WTC11 (cell line): ENCODE measurements at places on chromosomes 1 and 21.
A peak's percentile ranks its signal among the peaks of the same experiment; 100 is the strongest.

DNA sequence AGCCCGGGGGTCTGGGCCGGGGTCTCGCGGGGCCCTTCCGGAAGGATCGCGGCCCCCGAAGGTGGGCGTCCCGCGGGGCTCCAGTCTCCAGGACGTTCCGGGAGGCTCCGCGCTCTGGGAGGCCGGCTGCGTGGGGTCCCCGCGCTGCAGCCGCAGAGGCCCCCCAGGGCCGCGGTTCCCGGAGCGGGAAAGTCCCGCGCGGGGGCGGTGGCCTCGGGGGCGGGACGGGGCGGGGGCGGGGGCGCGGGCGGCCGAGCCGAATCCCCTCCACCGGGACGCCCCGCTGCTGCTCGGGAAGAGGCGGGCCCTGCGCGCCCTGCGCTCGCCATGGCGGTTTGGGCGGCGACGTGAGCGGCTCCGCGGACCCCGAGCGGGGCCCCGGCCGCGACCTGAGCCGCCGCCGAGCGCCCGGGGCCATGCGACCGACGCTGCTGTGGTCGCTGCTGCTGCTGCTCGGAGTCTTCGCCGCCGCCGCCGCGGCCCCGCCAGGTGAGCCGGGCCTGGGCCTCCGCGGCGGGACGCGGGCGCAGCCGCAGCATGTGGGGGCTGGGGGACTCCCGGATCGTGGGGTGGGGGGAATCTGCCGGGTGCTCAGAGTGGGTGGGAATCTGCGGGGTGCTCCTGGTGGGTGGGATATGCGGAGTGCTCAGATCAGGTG lies at the start of gene IFNGR2:
Gene IFNGR2 (plus strand): TSS at position 286 of the 658 bp plus-strand sequence. CDS start 131 bp downstream, at position 417.
- peak; percentile 37 for DNase-seq

DNA sequence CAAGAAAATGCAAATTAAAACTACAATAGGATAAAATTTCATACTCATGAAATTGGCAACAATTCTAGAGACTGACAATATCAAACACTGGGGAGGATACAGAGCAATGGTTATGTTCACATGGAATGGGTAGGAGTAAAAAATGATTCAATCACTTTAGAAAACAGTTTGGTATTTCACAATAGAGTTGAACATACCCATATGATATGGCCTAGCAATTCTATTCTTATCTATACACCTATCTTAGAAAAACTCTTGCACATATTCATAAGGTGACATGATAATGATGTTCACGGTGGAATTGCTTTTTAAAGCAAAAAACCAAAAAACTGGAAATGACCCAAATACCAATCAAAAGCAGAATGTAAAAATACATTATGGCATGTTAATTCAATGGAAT lies 28.7 kb downstream of the PHC2 start:
- no peak for DNase-seq

DNA sequence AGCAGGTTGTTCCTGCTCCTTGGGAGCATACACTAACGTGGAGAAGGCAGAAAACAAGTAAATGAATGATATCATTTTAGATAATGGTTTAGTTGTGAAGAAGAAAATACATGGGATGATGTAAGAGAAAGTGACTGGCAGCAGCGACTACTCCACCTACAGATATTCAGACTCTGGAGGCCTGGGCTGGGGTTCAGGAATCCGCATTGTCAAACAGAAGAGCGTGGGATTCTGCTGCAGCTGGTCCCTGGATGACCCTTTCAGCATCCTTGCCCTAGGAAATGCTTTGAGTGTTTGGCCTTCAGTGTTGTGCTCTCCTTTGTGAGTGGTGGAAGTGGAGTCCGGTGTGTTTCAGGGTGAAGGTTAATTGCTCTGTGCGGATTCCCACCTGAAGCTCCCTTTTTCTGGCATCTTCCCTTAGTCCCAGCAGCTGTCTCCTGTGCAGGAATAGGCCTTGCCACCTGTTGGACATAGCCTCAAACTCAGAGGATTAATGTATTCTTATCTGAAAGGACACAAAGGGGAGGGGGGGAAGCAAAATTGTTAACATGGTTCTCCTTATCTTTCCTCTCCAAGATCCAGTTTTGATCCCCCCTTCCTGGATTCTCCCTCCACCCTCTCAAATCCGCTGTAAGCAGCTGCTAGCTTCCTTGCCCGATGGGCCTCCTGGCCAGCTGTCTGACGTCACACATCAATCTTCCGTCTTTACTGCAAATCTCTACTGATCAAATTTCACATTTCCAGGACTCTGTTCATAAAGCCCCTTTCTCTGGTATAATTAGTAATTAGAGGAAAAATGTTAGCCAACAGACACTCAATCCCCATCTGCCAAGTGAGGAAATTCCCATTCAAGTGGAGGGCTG lies 68.3 kb upstream of the SPAG17 start:
- DNase-seq: no peak

- no peak for DNase-seq
Observed at GRCh38 chr1:172394141-172394751, 26.2 kb upstream of the C1orf105 start.

DNA sequence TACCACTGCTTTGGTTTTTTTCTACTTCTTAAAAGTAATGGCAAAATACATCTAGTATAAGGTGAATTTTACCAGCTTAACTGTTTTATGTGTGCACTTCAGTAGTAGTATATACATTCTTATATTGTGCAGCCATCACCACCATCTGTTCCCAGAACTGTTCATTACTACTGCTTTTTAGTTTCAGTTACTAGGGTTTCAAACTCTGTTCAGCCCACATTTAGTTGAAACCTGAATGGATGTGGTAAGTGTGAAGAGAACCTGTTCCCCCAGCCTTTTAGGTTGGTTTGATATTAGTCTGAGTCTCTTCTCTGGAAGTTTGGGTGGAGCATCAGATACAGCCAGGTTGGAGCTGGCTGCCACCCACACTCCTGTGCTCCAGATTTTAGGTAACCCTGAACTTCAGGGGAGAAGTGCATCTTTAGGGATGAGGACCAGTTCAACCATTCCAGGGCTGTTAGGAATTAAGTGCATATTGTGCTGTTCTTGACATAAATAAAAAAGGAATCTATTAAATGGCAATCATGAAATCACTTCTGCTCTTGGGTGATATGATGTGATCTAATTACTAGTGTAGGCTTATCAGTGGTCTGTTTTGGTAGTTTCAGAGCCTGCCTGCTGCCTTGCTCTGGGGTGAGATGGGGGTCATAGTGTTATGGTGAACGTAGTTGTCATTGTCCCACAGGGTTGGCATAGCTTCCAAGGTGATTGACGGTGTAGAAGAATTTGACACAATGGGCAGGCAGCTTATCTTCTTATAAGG lies 32.1 kb downstream of the URB2 start:
- no peak for DNase-seq

- DNase-seq: no peak
Observed at GRCh38 chr1:200240656-200241055, 169.2 kb downstream of the ZNF281 start.

DNA sequence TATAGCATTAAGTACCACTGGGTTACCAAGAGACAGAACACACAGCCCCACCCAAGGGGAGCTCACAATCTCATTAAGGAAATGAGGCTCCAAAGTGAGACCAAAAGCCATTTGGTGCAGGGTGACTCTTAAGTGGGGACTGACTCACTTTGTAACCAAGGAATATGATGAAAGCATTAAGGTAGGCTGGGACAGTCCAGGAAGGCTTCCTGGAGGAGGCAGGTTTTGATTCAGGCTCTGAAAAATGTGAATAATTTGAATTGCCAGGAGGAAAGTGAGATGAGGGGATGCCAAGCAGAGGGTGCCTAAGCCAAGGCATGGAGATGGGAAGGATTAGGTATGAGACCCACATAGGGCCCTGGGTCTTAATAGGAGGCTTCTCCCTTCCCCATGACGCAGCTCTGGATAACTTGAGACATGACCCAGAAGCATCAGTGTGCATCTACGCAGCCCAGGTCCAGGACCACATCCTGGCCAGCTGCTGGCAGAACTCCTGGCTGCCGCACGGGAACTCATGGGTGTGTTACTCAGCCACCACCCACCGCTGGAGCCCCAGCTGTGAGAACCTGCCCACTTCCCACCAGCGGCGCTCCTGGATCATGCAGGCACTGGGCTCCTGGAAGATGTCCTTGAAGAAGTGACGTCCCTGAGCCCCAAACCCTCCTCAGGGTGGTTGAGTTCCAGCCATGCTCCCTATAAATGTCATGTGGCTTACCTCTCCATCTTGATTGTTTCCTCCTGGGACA lies 5.9 kb upstream of the TTC4 start:
- DNase-seq: no peak

- peak; percentile 35 for DNase-seq
Observed at GRCh38 chr1:26784023-26784871, 3.5 kb upstream of the PIGV start.

GRCh38 chr1:110440877-110441276 lies 10.1 kb upstream of the PROK1 start:
- no peak for DNase-seq

DNA sequence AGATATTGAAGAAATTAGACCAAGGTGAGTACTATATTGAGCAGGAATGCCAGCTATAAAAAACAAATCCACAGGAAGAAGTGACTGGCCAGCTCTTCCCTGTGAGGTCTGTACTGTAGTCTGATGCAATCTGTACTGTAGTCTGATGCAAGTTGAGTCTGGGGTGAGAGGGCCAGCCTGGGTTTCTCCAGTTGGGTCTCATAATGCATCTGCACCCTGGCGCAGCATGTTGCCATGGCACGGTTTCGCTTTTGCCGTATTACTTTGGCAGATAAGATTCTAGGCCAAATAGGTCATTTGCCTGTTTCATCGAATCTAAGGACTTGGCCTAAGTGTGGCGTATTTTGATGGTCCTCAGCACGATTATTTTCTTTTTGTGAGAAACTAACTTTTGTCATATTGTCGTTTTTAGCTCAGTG lies 24.4 kb upstream of the PGD start:
- DNase-seq: no peak

DNA sequence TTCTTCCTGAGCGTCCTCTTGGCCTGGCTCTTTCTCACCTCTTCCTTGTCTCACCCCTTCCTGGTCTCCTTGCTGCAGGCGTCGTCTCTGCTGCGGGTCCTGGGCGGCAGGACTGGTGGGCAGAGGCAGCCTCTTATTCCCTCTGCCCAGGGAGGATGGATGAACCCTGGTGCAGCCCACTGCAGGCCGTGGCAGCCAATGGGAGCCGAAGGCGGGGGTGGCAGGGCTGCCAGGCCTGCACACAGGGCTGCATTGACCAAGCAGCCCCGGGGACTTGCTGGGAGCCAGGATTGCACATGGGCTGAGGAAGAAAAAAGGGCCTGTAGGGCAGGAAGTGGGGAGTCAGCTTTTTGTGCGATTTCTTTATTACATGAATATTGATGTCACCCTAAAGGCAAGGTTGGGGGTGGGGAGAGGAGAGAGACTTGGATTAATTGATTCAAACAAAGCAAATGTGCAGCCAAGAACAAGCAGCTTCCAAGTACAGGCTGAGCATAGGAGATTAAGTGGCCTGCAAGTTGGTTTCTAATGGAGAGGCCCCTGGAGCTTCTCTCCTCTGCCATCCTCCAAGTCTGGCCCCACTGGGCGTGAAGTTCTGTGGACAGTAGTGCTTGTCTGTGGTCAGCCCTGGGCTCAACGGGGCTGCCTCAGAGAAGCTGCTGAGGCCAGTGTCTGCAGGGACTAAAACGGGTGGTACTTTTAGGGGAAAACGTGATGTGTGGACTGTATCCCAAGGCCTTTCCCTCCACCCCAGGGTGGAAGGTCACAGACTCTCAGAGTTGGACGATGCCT lies at the start of gene S100B:
Gene S100B (minus strand): TSS at position 108 of the 792 bp plus-strand sequence. CDS start 2,667 bp downstream, outside the sequence.
- no peak for DNase-seq

DNA sequence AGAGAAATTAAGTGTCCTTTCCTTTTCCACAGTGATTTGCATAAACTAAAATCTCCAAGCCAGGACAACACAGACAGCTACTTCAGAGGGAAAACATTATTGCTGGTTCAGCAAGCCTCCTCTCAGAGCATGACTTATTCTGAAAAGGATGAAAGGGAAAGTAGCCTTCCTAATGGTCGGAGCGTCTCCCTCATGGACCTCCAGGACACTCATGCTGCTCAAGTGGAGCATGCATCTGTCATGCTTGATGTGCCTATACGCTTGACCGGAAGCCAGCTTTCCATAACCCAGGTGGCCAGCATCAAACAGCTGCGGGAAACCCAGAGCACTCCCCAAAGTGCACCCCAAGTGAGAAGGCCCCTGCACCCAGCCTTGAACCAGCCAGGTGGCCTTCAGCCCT lies 39.1 kb downstream of the CLEC20A start:
- no peak for DNase-seq

- DNase-seq: no peak
Observed at GRCh38 chr1:55140137-55140536, 75.0 kb downstream of the USP24 start.

DNA sequence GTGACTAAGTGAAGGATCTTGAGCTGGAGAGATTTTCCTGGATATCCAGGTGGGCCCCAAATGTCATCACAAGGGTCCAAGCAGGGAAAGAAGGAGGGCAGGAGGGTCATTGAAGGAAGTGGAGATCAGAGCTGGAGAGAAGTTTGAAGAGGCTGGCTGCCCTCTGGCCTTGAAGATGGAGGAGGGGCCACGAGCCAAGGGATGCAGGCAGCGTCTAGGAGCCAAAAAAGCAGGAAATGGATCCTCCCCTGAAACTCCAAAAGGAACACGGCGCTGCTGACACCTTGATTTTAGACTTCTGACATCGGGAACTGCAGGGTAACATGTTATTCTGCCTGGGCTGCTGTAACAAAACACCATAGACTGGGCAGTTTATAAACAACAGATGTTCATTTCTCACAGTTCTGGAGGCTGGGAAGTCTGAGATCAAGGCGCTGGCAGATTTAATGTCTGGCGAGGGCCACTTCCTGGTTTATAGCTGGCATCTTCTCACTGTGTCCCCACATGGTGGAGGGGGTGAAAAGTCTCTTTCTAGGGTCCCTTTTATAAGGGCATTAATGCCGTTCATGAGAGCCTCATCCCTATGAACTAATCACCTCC lies 28.8 kb upstream of the ZBTB21 start:
- no peak for DNase-seq

GRCh38 chr1:114342376-114342775 lies 168.6 kb downstream of the TRIM33 start:
- DNase-seq: no peak

GRCh38 chr21:45957981-45958600 lies 23.5 kb upstream of the COL6A1 start:
- no peak for DNase-seq

DNA sequence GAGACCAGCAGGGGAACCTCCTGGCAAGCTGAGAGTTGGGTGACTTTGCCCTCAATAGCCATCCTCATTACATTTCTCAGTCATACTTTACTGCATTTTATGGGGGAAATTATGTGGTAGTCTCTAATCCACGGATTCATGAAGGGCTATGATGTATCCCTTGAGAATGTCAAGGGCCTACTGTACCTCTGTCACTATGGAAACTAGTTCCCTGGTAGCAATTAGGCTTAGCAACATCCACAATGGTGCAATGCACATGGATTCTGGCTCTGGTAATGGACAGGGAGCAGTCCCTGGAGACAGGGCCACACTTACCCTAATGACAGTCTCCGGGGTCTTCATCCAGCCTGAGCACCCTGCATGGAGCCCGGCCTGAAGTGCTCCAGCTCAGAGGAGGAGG lies 26.5 kb downstream of the LRRN2 start:
- DNase-seq: no peak

- no peak for DNase-seq
Observed at GRCh38 chr1:151537112-151537511, 3.0 kb upstream of the TUFT1 start.
